Right renal pelvis (tissue), 4 donors: ENCODE measurements at places on chromosomes 1 and 21. TPM values are rescaled to one million over a fixed set of nuclear protein-coding genes. Genes with fewer than 3 reads are reported as not detected.
A peak's percentile ranks its signal among the peaks of the same experiment; 100 is the strongest.

The ADORA3 gene
- polyA plus RNA-seq, result 0.83 TPM

The CFAP74 gene
- 0.55 TPM for polyA plus RNA-seq

DNA sequence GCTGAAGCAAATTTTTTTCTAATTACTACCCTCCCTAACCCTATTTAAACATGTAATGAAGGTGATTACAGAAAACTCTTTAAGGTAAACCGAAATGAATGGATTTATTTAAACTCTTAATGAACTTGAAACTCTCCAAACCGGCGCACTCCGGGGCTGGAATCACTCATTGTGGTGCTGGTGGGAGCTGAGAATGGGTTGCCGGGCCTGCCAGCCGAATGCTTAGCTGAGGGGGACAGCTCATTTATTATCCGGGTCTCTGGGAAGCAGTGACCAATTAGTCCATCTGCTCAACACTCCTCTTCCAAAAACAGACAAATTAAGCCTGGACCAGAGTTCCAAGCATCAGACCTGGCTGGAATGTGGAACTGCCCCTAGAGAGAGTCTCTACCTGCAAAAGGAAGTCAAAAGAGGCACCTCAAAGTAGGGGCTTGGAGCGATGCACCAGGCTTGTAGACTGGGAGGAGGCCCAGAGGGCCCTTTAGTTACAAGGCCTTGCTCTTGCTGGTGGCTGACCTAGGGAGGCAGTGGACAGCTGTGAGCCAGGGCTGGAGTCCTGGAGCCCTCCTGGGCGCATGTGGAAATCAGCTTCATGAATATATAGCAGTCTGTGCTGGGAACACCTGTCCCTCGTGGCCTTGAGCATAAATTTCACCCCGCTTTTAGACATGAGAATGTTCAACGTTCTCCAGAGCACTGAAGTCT lies 320.7 kb downstream of the AJAP1 start:
- DNase-seq, result no peak

The HES3 gene
- polyA plus RNA-seq, result not detected

DNA sequence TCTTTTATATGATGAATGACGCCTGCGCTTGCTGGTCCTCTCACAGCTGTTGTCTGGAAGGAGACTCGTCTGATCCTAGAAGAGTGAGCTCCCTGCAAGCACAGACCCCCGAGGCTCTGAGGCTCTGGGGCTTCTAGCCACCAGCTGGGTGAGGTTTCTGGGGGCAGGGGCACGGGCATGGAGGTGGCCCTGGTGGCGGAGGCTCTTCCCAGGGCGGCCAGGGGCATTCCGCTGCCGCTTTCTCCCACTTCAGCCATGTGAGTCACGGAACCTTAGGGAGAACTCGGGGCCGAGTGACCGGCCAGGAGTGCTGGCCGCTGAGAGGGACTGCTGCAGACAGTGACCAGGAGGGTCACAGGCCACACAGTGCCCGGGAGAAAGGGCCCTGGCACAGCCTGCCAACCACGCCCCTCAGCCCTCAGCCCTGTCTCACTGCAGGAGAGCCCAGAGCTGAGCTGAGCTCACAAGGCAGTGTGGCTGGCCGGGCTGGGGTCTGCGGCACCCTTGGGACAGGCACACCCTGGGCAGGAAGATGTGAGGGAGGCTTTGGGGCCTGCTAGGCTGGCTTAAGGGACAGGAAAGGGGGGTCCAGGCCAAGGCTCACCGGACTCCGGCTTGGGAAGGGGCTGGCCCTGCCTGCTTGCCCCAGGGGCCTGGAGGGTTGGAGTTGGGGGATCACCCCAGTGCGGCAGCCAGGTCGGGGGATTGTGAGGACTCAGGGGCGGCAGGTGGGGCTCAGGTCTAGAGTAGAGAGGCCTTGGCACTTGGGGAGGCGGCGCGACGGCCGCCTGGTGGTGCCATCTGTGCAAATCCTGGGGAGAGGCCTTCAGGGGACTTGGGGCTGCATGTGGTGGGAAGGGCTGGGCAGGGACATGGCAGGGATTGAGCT lies 35.7 kb downstream of the MORN1 start:
- DNase-seq, result no peak

The BTG3 gene
- 41.3 TPM for polyA plus RNA-seq

DNA sequence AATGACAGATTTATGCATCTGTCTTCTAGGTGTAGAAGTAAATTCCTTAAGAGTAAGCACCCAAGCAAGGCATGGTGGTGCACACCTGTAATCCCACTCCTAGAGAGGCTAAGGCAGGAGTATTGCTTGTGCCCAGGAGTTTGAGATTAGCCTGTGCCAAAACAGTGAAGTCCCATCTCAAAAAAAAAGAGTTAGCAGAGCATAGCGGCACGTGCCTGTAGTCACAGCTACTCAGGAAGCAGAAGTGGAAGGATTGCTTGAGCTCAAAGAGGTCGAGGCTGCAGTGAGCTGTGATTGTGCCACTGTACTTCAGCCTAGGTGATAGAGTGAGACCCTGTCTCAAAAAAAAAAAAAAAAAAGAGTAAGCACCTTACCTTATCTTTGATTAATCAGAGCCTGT lies 15.1 kb upstream of the TIPRL start:
- DNase-seq, result no peak

- DNase-seq, result no peak
Observed at GRCh38 chr1:3725366-3725765, 26.9 kb upstream of the CCDC27 start.

The CD164L2 gene
- 0.14 TPM for polyA plus RNA-seq

- no peak for DNase-seq
Observed at GRCh38 chr1:151834239-151834638, 2.6 kb upstream of the RORC start.

DNA sequence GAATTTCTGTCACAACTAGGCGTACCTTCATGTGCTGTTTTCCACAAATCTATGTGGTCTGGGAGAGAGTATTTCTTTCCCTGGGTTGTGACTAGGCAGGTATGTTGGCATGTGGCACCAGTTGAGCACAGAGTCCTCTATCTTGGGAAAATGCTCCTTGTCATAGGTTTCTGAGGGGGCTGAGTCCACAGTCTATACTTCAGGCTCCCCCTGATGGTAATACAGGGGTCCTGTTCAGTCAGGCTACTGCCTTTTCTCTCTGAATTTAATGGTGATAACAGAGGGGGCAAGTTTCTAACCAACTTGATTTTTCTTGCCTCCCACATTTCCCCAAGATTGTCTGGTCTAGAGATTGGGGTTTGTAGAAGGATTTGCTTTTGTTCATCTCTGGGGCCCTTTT lies 35.8 kb downstream of the VANGL1 start:
- DNase-seq, result no peak

DNA sequence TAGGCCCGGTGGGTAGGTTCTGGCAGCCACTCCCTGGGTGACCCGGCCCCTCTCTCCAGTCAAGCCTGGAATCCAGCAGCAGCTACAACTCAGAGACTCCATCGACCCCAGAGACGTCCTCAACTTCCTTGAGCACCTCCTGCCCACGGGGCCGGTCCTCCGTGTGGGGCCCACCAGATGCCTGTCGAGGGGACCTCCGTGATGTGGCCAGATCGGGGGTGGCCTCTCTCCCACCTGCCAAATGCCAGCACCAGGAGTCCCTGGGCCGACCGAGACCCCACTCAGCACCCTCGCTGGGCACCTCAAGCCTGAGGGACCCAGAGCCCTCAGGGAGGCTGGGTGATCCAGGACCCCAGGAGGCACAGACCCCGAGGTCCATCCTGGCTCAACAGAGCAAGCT lies 2.7 kb downstream of the MIIP start:
- DNase-seq, result no peak

- DNase-seq, result no peak
Observed at GRCh38 chr1:39409055-39409816, 82.2 kb upstream of the BMP8A start.

DNA sequence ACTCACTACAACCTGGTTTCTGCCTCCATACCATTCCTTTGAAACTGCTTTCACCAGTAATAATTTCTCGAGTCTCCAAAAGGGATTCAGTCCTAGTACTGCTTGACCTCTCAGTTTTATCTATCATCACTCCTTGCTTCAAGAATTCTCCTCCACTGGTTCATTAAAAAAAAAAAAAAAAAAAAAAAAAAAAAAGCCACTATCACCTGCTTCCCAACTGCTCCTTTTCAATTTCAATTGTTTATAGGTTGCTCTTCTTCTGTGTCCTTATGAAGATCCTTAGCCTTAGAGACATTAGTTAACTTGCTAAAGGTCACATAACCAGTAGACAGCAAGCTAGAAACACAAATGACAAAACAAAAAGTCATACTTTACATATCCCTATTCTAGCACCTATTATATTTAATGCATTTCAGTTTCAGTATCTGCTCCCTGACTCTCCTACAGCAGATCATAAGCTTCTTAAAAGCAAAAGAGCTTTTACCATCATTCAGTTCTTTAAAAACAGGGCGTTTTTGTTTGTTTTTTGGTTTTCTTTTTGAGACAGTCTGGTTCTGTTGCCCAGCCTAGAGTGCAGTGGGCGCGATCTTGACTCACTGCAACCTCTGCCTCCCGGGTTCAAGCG lies 7.1 kb downstream of the NRDC start:
- DNase-seq, result no peak

DNA sequence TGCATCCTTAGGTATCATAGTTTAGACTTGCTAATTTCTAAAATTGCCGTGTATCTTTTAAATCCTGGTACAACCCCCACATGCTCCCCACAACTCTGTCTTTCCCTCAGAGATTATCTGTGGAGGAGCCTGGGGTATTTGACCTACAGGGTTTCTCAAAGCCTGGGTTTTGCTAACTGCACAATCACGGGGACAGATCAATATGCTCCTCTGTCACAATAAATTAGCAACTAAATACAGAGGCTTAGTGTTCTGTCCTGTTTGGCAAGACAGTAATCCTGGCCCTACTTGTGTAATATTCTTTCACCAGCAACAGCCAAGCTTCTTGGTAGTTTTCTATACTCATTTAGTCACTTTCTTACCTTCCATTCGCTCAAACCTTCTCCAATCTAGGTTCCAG lies 8.5 kb downstream of the ECHDC2 start:
- no peak for DNase-seq

The BATF3 gene
- polyA plus RNA-seq, result 1.2 TPM

The RPTN gene
- not detected for polyA plus RNA-seq

The FCRL6 gene
- 0.58 TPM for polyA plus RNA-seq

- DNase-seq, result no peak
Observed at GRCh38 chr1:117925981-117926380, 3.4 kb downstream of the GDAP2 start.

The AKNAD1 gene
- polyA plus RNA-seq, result 0.08 TPM

The TNFRSF18 gene
- 0.29 TPM for polyA plus RNA-seq

The TTC24 gene
- 0.89 TPM for polyA plus RNA-seq

The DTL gene
- 19.3 TPM for polyA plus RNA-seq

- no peak for DNase-seq
Observed at GRCh38 chr1:155003227-155003765, 694 bp downstream of the ZBTB7B start.

The F13B gene
- not detected for polyA plus RNA-seq

DNA sequence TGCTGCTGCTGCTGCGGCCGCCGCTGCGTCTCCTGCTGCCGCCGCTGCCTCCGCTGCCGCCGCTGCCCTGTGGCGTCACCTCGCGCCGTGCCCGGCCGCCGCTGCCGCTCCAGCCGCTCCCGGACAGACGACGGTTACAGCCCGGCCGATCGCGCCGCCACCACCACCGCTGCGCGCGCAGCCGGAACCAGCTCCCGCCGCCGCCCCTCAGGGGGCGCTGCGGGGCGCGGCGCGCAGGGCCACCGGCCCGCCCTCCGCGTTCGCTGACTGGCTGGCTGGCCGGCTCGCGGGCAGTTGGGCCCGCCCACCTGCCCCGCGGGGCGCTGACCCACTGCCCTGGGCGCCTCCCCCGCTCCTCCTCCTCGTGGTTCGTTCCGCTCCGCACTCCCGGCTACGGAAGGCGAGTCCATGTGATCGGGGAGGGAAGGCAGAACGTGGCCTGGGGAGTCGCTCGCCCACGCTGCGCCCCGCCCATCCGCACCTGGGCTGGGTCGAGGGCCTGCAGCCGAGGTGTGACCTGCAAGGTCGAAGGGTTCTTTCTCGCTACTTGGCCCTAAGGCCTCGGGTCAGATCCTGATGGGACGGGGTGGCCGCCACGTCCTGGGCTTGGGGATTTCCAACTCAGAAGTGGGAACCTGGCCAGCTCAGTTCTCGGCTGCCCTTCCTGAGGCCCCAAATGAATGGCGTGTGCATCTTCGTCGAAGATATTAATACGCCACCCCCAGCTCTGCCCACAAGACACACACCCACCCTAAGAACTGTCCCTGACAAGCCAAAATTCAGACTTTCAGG lies at the start of gene PTP4A2:
Gene PTP4A2, minus strand, starts transcription at position 185 of the 792 bp plus-strand sequence. CDS start 19,303 bp downstream, outside the sequence.
- no peak for DNase-seq

DNA sequence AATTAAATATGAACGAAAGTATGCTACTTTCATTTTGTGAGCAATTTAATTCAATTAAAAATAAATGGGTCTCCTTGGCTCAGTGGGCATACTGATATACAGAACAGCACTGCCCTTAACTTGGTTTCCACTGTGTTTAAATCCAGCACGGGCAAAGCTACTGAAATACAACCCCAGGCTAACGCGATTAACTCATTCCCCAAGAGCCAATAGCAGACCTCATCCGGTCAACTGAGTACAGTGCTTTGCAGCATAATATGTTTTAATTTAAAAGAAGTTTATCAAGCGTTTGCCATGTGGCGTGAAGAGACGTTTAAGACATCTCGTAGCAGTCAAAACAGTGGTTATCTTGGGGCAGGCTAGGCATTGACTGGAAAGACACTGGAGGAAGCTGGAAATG lies 118.6 kb downstream of the PROX1 start:
- no peak for DNase-seq

- peak; percentile 7 for DNase-seq
Observed at GRCh38 chr1:50080904-50081586, 27.7 kb upstream of the ELAVL4 start.

DNA sequence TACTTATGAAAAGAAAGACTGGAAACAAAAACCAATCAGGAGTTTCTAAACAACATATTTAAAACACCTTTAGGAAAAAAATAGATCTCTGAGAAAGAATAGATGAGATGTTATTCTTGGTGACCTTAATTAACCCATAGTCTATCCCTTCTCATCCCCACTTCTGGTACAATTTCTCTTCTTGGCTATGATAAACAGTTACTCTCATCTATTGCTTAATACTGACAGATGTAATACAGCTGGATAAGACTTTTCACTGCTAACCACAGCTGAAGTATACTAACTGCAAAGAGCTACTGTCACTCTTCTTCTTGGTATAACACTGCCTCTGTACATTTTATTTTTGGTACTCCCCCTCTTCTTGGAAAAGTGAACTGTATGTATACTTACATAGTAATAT lies 15.2 kb downstream of the EXTL2 start:
- no peak for DNase-seq
